Epithelial cell of alveolus of lung (primary cell): ENCODE measurements at places on chromosomes 1 and 21. TPM values are rescaled to one million over a fixed set of nuclear protein-coding genes. Genes with fewer than 3 reads are reported as not detected.

The CCDC185 gene
- total RNA-seq: not detected in 2 replicates

The HMGCS2 gene
- not detected in 2 replicates for total RNA-seq

The PRMT6 gene
- 17.6 and 27.2 TPM in 2 replicates for total RNA-seq

The SLC1A7 gene
- 0.56 TPM in 1 of 2 replicates, not detected in the other for total RNA-seq

The FOXD3 gene
- not detected in 2 replicates for total RNA-seq

The SLC45A3 gene
- 2.6 and 6.3 TPM in 2 replicates for total RNA-seq

The LELP1 gene
- not detected in 2 replicates for total RNA-seq

The DNAH14 gene
- total RNA-seq: 9.2 and 11.5 TPM in 2 replicates

The C1QA gene
- not detected in 2 replicates for total RNA-seq

The KRTAP21-2 gene
- not detected in 2 replicates for total RNA-seq

The PLA2G2A gene
- total RNA-seq: not detected in 2 replicates

The CACNA1S gene
- 0.24 TPM in 1 of 2 replicates, not detected in the other for total RNA-seq

The DLGAP3 gene
- total RNA-seq: under 0.01 and 0.08 TPM in 2 replicates

The TMPRSS15 gene
- total RNA-seq: not detected in 2 replicates

The CELA2A gene
- not detected in 2 replicates for total RNA-seq

The HES3 gene
- total RNA-seq: not detected in 2 replicates

The NOS1AP gene
- 0.39 and 0.96 TPM in 2 replicates for total RNA-seq

The EXTL1 gene
- 0.52 and 0.56 TPM in 2 replicates for total RNA-seq

The VAMP3 gene
- total RNA-seq: 103 and 144 TPM in 2 replicates

The EPHA8 gene
- not detected in 2 replicates for total RNA-seq

The CD1E gene
- total RNA-seq: not detected in 2 replicates
